ENCODE measurements at places on chromosomes 4 and X.

DNA sequence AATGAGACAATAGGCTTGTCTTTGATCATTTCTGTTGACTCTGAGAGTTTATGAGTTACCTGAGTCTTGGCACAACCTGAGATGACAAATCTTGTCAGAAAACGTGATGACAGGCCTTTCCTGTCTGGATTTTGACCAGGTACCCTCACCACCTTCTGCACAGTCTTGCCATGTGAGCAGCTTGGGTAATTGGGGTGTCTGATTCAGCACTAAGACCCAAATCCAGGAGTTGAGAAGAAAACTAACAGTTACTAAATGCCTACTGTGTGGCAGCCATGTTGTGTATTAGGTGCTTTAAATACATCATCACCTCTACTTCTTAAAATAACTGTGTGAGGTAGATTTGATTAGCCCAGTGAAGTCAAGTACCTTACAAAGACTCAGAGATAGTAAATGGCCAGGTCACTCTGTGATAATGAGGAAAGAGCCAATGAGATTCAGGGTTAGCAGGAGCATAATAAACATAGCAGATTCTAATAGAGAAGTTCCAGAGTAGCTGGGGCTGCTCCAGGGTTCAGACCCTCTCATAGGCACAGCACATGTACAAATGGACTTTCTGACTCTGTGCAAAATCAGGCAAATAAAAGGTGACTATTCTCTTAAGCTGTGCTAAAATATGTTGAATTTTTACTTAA, 2.8 kb downstream of the EREG start:
- DNase-seq = no peak

- no peak for DNase-seq
Observed at GRCh38 chr4:12178614-12179610, 750.2 kb upstream of the HS3ST1 start.

DNA sequence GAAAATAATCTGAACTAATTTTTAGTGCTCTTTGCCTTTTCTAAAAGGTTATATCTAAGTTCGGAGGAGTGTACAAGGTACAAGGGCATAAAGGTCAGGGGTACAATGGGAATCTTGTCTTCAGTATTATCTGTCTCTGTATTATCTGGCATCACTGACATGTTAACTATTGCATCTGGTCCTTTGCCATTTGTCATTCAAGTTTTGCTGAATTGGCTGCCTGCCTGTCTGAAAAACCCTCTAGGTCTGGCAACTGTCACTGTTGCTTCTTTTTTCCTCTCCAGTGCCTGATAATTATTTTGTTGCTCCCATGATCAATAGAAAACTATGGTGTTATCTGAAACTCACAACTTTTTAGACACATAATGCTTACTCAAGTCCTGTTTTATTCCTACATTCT, 112.5 kb upstream of the STK26 start:
- DNase-seq = no peak

GRCh38 chrX:105876658-105877057, 54.3 kb downstream of the NRK start:
- DNase-seq = no peak

- DNase-seq = no peak
Observed at GRCh38 chr4:111639876-111640275, 505.4 kb upstream of the FAM241A start.

DNA sequence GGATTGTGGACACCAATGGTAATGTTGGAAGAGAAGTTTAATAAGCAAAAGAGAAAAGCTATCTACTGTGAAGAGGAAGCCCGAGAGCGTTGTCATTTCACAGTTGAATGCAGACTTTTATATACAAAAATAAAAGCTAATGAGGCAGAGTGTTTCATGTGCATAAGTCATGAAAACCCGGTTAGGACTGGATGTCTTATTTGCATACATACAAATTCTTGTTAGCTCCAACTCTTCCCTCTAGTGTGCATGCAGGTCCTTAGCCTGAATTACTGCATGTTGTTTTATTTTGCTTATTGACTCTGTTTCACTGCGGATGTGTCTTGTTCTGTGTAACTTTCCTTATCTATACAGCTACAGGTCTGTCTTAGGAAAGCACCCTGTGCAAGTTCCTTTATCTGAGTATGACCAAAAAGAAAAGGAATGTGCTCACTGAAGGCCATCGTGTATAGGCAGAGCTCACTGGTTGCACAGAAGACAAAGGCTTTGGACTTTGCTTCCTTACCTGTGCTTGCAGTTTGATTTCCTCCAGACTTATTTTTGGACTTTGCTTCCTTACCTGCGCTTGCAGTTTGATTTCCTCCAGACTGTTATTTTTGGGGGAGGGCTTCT, 25.1 kb upstream of the UGT2B11 start:
- no peak for DNase-seq

DNA sequence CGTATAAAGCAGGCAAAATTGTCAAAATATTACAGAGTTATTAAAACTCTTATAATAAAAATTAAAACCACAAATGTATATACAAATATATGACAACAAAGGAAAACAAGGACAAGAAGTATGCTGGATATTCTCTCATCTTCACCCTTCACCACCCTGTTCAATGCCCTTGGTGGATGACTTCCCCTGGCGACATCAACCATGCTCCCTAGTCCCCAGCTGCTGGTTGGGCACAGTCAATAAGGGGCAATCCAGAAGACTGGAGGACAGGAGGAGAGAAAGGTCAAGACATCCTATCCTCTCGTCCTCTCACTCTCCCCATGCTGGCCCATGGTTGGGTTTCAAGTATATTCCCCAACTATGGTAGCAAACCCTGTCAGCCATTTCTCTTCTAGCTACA, 71.2 kb downstream of the CXCL13 start:
- no peak for DNase-seq

DNA sequence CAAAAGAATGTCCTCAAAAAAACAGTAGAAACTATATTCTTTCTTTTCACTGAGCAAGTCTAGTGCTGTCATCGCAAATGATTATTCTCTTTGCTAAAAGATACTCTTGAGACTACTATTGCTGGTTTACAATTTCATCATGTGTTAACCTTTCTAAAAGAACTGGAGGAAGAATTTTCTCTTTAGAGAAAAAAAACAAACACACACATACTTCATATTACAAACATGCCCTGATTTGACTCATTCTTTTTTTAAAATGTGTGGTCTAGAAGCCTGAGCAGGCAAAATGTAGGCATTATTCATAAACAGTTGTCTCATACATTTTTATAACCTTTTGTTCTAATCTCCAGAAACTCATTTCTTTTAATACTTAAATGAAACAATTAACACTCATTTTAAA, 60.6 kb upstream of the FAT4 start:
- no peak for DNase-seq

- no peak for DNase-seq
Observed at GRCh38 chr4:95304898-95305297, 243.9 kb downstream of the UNC5C start.

- no peak for DNase-seq
Observed at GRCh38 chrX:53940180-53940579, 104.1 kb downstream of the PHF8 start.

- no peak for DNase-seq
Observed at GRCh38 chrX:12401252-12401651, 263.0 kb downstream of the FRMPD4 start.

DNA sequence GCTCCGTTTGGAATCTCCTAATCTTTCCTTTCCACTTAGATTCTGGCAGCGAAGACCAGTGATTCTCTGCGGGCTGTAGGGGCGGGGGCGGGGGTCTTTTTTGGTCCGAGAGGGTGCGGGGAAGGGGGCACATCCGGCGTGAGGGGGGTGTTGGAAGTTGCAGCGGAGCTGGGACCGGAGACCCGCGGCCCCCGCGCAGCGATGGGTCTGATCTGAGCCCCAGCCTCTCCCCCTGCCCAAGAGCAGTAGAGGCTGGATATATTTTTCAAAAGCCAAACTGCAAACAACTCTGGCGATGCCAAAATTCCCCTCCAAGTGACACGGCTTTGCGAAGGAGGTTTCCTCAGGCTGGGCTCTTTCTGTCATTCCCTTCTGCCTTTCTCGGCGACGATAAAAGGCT, 355 bp downstream of the GRID2 start:
- DNase-seq = no peak

- no peak for DNase-seq
Observed at GRCh38 chr4:156103311-156103710, 149.6 kb upstream of the CTSO start.

- DNase-seq = peak; percentile 69
Observed at GRCh38 chr4:129641179-129641578, 545.2 kb downstream of the C4orf33 start.

Data from stimulated activated CD8-positive, alpha-beta memory T cell treated with anti-CD3 and anti-CD28 coated beads, Interleukin-4, amount 100 ng/mL, for 48 hours (primary cell).